Common myeloid progenitor, CD34-positive (primary cell): ENCODE measurements at places on chromosomes 2 and 18.

- DNase-seq, result no peak
These were observed 15.5 kb upstream of the METTL21A start for GRCh38 chr2:207640661-207641060.

- no peak for DNase-seq
These were observed 10.7 kb upstream of the POLE4 start for GRCh38 chr2:74947703-74948102.

DNA sequence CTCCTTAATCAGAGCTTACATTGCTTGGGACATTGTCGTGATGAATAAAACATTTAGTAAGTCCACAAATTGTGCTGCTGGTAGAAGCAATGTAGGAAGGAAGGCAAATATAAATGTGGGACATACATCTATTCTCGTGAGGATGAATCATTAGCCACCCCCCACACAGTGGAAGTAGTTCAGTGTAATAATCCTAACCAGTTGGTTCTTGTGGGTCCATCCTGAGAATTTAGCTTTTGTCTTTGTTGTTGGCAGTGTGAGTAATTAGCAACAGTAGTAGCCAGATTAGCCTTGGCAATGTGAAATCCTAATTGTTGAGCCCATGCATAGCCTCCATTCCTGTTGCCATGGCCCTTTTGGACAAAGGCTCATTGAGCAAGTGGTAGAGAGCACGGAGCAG is 532.1 kb downstream of the FBXO15 start:
- no peak for DNase-seq

- DNase-seq, result no peak
These were observed 51.3 kb downstream of the G6PC2 start for GRCh38 chr2:168952424-168952823.

- DNase-seq, result no peak
These were observed 15.0 kb downstream of the PPP4R1 start for GRCh38 chr18:9599328-9599727.

- no peak for DNase-seq
These were observed 80.7 kb upstream of the NABP1 start for GRCh38 chr2:191597186-191597751.

DNA sequence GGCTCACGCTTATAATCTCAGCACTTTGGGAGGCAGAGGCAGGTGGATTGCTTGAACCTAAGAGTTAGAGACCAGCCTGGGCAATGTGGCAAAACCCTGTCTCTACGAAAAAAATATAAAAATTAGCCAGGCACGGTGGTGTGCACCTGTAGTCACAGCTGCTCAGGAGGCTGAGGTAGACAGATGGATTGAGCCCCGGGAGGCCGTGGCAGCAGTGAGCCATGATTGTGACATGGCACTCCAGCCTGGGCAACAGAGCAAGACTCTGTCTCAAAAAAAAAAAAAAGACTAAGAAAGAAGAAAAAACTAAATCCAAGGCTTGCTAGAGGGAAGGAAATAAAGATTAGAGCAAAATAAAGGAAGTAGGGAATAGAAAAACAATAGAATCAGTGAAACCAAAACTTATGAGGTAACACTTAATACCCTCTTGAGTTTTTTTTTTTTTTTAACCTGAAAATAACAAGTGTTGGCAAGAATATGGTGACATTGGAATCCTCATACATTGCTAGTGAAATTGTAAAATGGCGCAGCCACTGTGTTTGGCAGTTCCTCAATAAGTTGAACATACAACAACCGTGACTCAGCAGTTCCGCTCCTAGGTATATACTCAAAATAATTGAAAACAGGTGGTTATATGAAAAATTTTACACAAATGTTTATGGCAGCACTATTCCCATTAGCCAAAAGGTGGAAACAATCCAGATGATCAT is 85.2 kb downstream of the EML4 start:
- peak; percentile 46 for DNase-seq

DNA sequence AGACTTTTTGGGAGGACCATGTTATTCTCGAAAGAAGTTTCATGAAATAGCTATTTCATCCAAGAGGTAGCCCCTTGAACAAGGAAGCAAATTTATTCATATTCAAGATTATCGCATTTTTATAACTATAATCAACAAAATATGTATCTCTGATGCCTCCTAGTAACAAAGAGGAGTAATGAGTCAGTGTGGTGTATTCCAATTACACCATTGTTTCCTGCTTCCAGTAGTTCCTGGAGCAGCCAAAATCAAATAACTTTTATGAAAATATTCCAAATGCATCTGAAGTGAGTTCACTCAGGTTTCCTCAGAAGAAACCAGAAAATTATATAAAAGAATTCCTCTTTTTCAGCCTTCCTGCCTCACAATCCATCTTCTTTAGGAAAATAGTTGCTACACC is 43.0 kb downstream of the ANKRD36B start:
- no peak for DNase-seq

- DNase-seq, result no peak
These were observed 16.4 kb upstream of the MARCHF7 start for GRCh38 chr2:159695795-159696448.

DNA sequence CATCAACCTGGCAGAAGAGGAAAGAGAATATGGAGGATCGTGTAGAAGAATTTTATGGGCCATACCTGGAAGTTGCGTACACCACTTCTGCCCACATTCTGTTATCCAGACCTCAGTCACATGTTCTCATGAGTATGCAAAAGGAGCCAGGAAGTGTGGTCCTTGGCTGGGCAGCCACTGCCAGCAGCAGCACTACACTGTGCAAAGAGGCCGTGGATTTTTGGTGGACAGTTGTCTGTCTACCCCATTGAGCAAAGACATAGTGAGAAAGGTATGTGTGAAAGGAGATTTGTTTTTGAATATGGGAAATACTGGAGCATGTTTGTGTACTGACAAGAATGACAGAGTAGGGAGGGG is 68.1 kb downstream of the SDC1 start:
- DNase-seq, result no peak

DNA sequence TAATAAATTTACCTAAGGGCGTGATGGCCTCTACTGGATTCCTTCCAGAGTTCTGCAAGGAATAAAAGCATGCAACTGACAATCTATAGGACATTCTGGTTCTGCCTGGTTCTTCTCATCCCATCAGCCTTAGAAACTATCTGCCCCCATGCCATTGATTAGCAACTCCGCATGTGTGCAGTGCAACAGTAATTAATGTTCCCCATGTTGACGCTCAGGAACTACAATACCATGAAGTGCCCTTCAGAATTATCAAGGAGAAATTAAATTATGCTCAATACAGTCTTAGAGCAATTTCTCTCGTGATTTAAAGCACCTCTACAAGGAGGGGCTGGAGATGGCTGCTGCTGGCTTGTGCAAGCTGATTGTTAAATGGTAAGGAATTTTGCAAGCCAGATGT is 61.7 kb upstream of the MAP4K3 start:
- no peak for DNase-seq

DNA sequence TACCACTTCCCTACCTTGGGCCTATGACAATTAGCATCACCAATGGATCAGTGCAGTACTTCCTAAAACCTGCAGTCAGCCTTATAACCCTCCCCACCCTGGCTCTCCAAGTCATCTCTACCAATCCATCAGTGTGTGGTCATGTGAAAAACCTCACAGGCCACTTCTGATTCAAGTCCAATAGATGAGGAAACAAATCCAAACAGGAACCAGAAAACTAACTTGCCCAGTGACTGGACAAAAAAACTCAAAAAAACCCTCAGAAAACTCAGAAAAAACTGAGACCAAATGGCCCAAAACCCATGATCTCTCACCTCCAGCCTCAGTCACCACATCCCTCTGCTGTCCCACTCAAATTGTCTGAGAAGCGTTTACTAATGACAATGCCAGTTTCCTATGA is 43.3 kb downstream of the TGFA start:
- DNase-seq, result peak; percentile 50

DNA sequence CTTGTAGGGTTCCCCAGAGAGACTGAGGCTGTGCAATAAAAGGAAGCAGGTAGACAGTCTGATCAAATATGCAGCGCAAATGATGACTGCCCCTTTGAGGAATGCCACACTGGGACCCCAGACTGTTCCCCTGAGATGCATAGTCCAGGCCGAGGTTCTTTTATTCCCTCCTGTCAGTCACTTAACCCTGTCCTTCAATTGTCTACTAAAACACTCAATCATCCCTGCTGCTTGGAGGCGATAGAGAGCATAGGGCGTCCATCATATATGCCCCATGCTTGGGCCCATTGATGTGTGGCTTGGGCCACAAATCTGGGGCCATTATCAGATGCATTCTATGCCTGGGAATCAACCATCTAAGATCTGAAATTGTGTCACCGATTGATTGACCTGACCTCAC is 15.5 kb upstream of the CASP8 start:
- DNase-seq, result no peak

GRCh38 chr18:63564021-63564420 is 21.9 kb downstream of the SERPINB12 start:
- no peak for DNase-seq

GRCh38 chr2:10989151-10989550 is 77.4 kb downstream of the KCNF1 start:
- no peak for DNase-seq

GRCh38 chr2:2647141-2647541 is 316.1 kb upstream of the MYT1L start:
- no peak for DNase-seq

DNA sequence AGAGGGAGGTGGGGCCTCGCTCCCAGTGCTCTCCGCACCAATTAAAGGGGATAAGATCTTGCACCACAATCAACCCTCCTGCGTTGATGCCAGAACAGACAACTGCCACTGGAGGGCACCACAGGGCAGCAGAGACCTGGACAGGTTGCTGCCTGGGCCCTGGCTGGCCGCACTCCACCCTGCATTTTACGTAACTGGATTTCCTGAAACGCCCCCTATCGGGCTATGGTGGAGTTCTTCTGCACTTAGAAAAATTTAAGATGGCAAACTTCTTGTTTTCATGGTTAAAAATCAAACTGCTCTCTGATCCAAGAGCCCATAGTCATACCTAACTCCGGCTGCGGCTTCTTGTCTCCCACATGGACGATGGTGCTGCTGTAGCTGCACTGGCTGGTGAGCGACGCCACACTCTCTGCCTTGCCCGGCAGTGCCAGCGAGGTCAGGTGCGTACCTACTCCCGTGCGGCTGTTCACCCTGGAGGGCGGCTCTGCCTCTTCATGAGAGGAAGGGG is 16.8 kb upstream of the HES6 start:
- DNase-seq, result peak; percentile 95

GRCh38 chr2:34188464-34189303 is 589.6 kb upstream of the FAM98A start:
- no peak for DNase-seq

- DNase-seq, result no peak
These were observed 1328.7 kb upstream of the NXPH2 start for GRCh38 chr2:140108706-140109475.

GRCh38 chr2:182593394-182593975 is 122.6 kb upstream of the DNAJC10 start:
- DNase-seq, result no peak

DNA sequence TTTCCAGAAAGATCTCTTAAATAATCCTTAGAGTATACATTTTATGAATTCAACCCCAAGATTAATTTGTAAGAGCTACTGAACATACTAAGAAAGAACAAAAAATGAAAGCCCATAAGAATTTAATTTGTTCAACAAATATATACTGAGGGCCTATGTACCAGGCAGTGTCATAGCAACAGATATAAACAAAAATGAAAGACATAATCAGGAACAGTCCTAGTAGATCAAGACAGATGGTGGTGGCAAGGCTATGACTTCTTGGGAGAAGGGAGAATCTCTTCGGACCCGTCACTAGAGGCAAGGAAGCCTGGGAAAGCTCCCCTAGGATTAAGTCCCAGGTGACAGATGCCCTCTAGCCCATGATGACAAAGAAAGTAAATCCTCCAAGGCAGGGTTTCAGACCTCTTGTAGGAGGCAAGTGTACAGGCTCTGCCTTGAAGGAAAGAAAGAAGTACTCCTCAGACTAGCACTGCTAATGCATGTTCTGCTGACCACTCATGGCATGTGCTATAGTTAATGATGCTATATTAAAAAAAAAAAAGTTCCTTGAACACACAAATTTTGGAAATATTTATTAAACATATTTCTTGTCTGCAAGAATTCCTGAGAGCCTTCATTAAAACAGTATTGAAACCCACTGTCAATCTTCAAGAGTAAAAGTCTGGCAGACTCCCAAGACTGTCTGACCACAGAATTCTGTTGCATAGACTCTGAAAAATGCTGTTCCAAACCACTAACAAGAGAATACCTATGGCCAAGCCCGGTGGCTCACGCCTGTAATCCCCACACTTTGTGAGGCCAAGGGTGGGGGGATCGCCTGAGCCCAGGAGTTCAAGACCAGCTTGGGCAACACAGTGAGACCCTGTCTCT is 31.5 kb downstream of the NOL10 start:
- peak; percentile 10 for DNase-seq

- no peak for DNase-seq
These were observed 413.0 kb downstream of the MTX2 start for GRCh38 chr2:176682278-176682677.

GRCh38 chr18:63286926-63287325 is 32.6 kb downstream of the BCL2 start:
- no peak for DNase-seq

- DNase-seq, result no peak
These were observed 795 bp upstream of the TCF7L1 start for GRCh38 chr2:85132397-85132796.

- DNase-seq, result no peak
These were observed 87.5 kb downstream of the KLF7 start for GRCh38 chr2:207078186-207078798.
